ENCODE measurements at places on chromosomes 3 and 15.

DNA sequence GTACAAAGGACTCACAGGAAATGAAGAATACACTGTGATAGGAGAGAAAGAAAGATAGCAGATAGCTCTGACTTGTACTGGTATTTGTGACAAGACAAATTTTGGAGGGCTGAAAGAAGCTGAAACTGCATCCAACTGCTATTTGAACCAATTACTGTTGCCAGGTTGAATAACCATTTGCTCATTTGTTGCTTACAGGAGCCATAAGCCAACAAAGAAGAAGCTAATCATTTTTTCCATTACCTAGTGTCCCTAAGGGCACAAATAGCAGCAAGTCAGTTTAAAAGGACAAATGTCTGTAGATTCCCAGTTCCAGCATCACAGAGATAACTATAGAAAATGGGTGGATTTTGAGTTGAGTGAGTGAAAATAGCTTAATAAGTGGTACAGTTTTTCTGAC, 376.9 kb upstream of the ARPP21 start:
- DNase-seq = no peak

DNA sequence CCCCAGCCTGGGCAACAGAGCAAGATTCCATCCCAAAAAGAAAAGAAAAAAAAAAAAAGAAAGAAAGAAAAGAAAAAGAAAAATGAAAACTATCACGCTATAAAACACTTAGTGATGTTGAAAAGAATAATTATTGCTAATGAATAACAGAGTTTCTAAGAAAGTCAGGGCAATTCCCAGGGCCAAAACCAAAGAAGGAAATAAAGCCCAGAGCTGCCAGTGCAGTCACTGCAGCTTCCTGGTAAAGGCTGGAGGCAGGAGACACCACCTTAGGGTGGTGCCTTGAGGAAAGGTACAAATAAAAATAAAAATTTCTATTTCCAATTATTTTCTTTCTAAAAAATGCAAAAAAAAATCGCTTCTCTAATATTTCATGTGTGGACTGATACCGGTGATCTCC, 19.7 kb upstream of the UACA start:
- DNase-seq = no peak

- DNase-seq = no peak
Measured at GRCh38 chr3:133474251-133474801, 74.5 kb downstream of the BFSP2 start.

GRCh38 chr15:48046813-48047438, 73.9 kb upstream of the SLC24A5 start:
- DNase-seq = no peak

DNA sequence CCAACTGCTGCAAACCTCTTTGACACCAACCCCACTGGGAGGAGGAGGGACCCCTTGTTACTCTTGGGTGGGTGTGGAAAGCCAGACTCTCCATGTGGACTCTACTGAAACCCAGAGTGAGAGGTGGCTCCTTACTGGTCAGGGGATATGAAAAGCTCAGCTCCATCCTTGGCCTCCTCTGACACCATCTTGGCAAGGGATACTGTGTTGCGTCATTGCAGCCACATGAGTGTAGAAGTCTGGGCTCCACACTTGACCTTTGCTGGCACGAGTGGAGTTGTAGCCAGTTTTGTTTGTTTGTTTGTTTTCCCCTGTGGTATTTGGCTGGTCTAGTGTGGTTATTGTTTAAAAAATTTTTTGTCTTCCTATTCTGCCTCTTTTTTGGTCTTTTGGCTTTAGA, 289.1 kb downstream of the GAP43 start:
- no peak for DNase-seq

GRCh38 chr15:84598993-84599392, 1.8 kb upstream of the ZSCAN2 start:
- DNase-seq = peak; percentile 27

DNA sequence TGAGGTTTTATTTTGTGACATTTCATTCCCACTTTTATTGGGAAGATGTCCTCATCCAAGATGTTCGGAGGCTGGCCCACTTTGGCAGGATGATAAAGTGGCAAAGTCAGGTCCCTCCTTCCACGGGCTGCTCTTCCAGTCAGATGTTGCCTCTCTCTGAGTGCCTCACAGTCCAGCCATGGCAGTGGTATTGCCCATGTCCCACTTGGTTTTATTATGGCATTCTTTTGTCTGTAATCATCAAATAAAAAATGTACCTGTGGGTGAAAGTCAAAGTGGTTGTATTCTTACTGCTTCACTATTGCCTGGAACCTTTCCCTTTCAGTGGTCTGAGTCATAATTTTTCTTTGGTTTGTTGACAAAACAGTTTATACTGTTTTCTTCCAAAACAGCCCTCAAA, 20.2 kb downstream of the ARNT2 start:
- DNase-seq = no peak

- no peak for DNase-seq
Measured at GRCh38 chr3:25355034-25355885, 72.8 kb upstream of the RARB start.

- no peak for DNase-seq
Measured at GRCh38 chr15:36632226-36632625, 52.8 kb downstream of the CDIN1 start.

DNA sequence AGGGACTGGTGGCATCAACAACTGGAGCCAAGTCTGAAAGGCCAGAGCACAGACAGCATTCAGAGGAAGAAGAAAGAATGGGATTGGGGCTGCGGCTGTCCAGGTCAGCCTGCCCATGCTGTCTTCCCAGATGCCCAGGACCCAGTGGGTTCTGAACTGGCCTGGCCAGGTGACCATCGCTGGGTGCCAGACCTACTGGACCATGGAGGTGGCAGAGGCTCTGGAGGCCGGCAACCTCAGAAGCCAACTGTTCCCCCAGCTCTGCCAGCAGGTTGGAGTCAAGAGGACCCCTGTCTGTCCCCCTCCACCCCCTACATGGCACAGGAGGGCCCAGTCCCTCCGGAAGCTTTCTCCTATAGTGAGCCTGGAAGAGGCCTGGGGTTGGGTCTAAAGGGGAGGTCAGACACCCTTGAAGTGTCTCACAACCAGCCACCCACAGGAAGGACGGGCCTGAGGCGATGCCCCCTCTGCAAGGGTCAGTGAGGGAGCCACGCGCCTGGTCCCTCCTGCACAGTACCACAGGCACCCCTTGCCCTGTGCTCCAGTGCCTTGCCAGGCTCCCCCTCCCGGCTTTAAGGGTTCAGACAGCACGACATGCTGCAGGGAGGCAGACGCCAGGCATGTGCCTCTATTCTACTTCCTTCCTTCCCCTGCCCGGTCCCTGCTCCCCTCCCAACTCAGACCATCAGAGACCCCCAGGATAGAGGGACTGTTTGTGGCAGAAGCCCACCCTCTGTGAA, 43.2 kb downstream of the DNAH1 start:
- no peak for DNase-seq

DNA sequence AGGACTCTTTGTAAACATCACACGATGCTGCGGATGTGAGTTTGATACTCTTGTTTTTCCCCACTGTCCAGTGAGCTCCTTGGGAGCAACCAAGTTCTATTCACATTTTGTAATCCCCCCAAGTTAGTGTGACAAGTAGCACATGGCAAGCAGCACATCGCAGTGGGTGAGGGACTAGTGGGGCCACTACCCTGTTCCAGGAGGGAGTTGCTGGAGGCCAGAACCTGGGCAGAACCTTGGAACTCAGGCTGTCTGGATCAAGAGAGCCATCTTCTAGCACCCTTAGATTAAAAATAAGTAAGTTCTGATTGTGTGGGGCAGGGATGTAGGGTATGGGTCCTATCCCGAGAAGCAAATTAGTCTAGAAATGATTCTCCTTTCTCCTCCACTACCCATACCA, 91.7 kb downstream of the CHRNA7 start:
- DNase-seq = no peak

DNA sequence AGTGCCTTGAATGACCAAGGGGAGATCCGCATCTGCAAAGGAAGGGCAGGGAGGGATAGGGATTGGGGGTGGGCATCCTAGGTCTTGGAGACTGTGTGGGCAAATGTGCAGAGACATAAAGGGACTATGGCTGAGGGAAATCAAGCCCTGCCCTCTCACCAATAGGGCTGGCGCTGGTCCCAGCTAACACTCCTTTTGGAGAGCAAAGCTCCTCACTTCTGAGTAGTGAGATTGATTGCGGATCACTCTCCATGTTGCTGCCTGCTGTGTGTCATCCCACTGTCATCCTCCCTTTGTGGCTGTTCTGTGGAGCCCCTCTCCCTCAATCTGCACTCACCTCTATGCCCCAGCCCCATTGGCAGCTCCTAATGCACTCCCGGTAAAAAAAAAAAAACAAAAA, 2.2 kb upstream of the CELSR3 start:
- DNase-seq = no peak

GRCh38 chr3:9861201-9861600, 17.4 kb upstream of the RPUSD3 start:
- DNase-seq = no peak

DNA sequence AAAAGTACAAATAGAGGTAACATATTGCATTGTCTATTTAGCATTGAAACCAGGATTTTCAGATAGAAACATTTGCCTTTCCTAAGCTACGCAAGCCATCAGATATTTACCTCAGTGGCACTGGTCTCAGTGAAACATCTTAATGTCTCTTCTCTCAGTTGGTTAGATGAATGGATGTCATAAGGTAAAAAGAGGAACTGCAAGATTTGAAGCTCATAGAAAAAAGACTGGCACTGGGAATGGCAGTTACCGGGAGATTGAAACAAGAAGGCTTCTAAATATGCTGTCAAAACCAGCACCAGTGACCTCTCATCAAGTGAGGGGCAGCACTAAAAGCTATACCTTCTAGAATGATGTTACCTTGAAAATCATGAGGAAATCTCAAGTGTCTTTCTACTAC, 486.4 kb downstream of the FHIT start:
- no peak for DNase-seq

DNA sequence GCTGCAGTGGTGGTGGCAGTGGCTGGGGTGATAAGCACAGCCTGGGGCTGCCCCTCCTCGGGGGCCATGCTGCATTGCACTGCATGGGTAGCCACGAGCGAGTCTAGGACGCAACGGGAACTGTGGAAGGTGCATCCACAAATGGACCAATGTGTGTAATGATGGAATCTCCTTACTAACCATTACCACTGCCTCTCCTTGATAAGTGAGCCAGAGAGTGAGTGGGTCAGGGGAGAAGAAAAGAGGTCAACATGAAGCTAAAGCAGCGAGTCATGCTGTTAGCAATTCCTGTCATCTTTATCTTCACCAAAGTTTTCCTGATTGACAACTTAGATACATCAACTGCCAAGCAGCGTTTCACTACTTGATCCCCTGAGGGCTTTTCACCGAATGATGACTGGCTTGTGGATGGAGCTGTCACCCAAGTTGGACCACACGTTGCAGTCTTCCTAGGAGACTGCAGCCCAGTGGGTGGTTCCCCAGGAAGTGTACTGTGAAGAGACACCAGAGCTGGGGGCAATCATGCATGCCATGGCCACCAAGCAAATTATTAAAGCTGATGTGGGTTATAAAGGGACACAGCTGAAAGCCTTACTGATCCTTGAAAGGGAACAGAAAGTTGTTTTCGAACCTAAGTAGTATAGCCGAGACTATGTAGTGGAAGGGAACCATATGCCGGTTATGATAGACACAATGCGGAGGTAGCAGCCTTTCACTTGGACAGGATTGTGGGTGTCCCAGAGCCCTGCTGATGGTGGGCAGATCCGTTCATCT, 20.6 kb downstream of the SAMD7 start:
- no peak for DNase-seq

- no peak for DNase-seq
Measured at GRCh38 chr3:172283841-172284357, 164.4 kb downstream of the GHSR start.

GRCh38 chr15:63490345-63491034, 13.9 kb upstream of the USP3 start:
- no peak for DNase-seq

DNA sequence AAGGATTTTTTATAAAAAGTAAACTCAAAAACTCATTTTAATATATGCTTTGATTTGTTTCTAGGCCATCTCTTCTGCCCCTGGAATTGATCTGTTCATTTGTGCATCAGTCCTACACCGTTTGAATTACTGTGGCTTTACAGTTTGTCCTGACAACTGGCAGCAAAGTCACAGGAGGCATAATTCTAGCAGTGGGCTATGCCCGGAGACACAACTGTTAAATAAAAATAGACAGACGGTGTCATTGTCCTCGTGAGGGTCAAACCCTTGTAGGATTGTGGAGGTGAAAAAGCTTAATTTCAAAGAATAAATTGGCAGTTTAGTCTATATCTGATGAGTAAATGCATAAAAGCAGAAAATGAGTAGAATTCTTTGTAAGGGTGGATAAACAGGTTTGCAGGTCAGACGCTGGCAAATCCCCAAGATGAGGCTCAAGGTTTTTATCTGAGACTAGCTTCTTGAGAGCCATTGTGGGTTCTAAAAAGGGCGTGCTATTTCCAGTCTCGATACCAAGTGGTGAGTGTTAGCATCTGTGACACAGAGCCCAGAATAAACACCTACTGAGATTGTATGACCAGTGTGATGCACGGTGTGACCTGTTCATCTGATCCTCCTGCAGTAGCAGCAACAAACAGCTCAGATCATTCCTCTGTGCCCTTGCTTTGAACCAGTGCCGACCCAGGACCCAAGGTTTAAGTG, 51.5 kb upstream of the SLCO3A1 start:
- peak; percentile 6 for DNase-seq

Measured in T-helper 2 cell treated with Interferon-gamma antibody and Interleukin-4, amounts not matched to agents 5 μg/mL and 100 μg/mL, for 36 hours (primary cell).